Stimulated activated CD4-positive, alpha-beta T cell treated with anti-CD3 and anti-CD28 coated beads, Interleukin-12 subunit alpha, Interleukin-12 subunit beta, amount 100 ng/mL, for 4 hours (primary cell): ENCODE measurements at places on chromosomes 6 and 20.

DNA sequence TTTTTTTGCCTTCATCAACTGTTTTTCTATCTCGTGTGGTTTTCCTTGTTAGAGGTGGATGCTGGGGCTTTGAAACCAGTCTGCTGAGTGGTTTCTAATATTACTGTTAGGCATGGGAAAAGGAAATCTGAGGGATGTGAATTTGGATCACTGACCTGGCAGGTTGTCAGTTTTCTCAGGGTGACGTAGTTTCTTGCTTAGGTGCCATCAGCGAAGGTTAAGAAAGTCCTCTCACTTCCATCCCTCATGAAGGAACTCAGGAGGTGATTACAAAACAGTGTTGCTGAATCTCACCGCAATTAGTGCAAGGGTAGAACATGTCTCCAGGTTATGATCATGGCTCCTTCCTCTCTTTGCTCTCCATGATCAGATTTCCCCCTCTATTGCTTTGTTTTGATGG lies 135.9 kb downstream of the SOX4 start:
- no peak for DNase-seq

DNA sequence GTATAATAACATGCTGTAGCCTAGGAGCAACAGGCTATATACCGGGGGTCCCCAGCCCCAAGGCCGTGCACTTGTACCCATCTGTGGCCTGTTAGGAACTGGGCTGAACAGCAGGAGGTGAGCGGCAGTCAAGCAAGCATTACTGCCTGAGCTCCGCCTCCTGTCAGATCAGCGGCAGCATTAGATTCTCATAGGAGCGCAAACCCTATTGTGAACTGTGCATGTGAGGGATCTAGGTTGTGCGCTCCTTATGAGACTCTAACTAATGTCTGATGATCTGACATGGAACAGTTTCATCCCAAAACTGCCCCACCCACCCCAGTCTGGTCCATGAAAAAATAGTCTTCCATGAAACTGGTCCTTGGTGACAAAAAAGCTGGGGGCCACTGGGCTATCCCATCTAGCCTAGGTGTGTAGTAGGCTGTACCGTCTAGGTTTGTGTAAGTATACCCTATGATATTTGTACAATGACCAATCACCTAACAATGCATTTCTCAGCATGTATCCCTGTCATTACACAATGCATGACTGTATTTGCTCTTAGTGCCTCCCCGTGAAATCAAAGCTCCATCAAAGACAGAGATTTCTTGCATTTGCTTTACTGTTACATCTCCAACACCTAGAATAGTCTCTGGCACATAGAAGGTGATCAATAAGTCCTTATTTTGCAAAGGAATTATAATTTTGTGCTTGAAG lies 30.8 kb downstream of the NHSL1 start:
- no peak for DNase-seq

GRCh38 chr6:46781478-46782378 lies 11.5 kb upstream of the MEP1A start:
- DNase-seq, result no peak

- no peak for DNase-seq
Measured at GRCh38 chr6:490251-491037, 98.9 kb downstream of the IRF4 start.

GRCh38 chr20:25676164-25676809 lies 20.4 kb downstream of the ZNF337 start:
- DNase-seq, result no peak

- no peak for DNase-seq
Measured at GRCh38 chr6:87623248-87623647, 33.3 kb downstream of the ORC3 start.

GRCh38 chr20:53208110-53208832 lies 236.1 kb downstream of the TSHZ2 start:
- DNase-seq, result no peak

- peak; percentile 46 for DNase-seq
Measured at GRCh38 chr6:45922728-45923351, 92.8 kb downstream of the CLIC5 start.

DNA sequence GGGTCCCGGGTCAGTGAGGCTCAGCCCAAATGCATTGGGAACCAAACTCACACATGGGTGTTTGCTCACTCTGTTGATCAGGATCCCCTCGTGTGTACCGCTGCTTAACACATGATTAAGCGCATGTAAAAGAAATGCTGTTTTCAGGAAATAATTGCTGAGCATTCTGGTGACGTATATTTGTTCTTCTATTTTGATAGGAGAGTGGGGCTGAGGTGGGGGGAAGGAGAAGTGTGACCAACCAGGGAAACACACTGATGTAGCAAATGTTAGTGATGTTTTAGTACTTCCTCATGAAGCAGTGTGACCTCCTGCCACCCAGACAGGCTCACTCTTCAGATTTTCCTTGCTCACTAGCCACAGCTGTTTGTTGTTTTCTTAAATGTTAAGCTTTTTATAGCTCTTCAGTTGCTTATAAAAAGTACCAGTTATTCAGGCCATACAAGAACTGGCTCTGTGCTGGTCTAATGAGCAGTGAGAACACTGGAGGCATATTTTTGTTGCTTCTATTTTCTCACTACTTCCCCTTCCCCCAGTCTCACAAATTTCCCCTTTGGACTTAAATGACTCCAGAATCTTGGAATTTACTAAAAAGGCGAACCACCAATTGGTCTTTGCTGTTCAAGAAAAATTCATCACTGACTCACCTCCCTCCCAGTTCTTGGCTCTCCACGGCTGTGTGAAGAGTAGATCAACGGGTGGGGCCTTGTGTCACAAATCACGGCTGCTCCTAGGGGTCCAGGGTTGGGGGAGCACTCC lies 79.2 kb upstream of the BACH2 start:
- DNase-seq, result no peak
